ENCODE measurements at places on chromosomes 2 and 18. TPM values are rescaled to one million over a fixed set of nuclear protein-coding genes. Genes with fewer than 3 reads are reported as not detected.
A peak's percentile ranks its signal among the peaks of the same experiment; 100 is the strongest.

GRCh38 chr2:237715459-237715947, 83.1 kb upstream of the RBM44 start:
- peaks cover 43% of the 10 kb centered on the region for H3K4me1 ChIP-seq
- H3K36me3 ChIP-seq: no peaks in the 10 kb centered on the region
- no peaks in the 10 kb centered on the region for H3K27me3 ChIP-seq
- peak; percentile 34 for DNase-seq

GRCh38 chr2:152369176-152369860, 34.3 kb downstream of the FMNL2 start:
- DNase-seq: no peak
- H3K27me3 ChIP-seq: peaks cover 16% of the 10 kb centered on the region
- H3K4me3 ChIP-seq: no peak overlapping the region
- H3K36me3 ChIP-seq: no peaks in the 10 kb centered on the region

DNA sequence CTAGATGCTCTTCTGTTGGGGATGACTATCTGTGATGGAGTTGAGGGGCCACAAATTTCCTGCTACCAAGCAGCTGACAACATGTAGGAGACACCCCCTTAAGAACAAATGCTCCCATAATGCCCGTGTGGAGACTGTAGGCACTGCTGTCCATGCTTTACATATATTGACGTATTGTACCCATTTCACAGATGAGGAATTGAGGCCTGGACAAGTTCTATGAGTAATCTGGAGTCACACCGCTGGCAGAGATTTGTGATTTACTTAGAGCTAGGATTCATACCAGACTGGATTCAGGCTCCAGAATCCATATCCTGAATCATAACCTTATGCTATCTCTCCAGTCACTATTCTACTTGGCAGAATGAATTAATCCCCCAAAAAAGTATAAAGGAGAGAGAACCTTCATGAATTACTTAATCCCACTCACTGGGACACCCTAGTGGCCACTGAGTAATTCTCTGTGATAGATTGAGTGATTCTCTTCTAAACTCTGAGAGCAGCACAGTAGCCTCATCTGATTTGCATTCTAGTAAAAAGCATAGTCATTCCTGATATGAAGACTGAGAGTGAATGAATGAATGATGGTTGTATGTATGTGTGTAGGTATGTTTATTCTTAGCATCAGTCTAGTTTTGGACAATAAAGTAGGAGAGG, 460.7 kb upstream of the MEIS1 start:
- H3K27me3 ChIP-seq: no peaks in the 10 kb centered on the region
- H3K4me1 ChIP-seq: no peaks in the 10 kb centered on the region
- H3K36me3 ChIP-seq: no peaks in the 10 kb centered on the region
- no peak overlapping the region for H3K4me3 ChIP-seq
- no peak overlapping the region for H3K27ac ChIP-seq

DNA sequence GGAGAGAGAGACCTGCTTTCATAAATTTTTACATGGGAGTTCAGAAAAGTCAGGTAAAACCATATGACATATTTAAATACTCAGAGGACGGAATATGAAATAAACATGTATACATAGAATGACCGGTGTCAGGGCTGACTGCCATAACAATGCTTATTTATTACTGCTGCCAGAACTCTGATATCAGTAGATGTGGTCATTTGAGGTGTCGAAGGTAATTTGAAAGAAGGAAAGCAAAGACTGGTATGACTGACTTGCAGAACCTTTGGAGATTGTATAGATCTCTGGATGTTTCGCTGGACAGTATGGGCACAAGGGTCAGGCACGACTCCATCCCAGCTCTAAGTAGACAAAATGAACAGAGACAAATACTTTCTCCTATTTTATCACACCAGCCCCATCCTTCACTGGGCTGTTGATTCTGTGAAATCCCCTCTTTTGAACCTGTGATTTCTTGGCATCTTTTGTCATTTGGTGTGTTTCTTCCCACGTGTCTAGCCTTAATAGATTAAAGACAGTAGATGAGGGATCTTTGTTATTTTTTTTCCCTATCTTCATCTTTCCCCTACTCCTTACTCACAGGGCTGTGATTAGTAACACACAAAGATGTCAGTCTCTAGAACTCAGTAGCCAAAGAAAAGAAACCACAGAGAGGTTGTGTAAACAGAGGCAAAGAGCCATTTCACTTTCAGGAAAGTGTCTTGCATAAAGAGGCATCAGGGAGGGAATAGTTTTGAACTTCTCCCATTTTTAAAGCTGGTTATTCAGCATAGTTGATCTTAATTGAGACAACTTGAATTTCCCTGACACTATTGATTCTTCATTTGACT, 61.6 kb downstream of the ICOS start:
- H3K4me3 ChIP-seq: peak overlapping the region; percentile 55
- H3K27me3 ChIP-seq: no peaks in the 10 kb centered on the region
- H3K36me3 ChIP-seq: peaks cover 7% of the 10 kb centered on the region
- no peak for DNase-seq
- peak overlapping the region; percentile 77 for H3K27ac ChIP-seq

The PROM2 gene
- 1.1 TPM for total RNA-seq

The RFX8 gene
- total RNA-seq: 2.2 TPM

The IL1RN gene
- 3.3 TPM for total RNA-seq

The ATP6V1C2 gene
- total RNA-seq: not detected

The AMER3 gene
- not detected for total RNA-seq

The SERPINB3 gene
- not detected for total RNA-seq

The NAT8 gene
- not detected for total RNA-seq

The STEAP3 gene
- total RNA-seq: 2.3 TPM

Measured in natural killer cell treated with Interleukin-12 subunit alpha and Interleukin-12 subunit beta and Interleukin-15 and Interleukin-18, amount 100 ng/mL, for 72 hours (primary cell).